Activated CD8-positive, alpha-beta memory T cell treated with anti-CD3 and anti-CD28 coated beads for 36 hours (primary cell): ENCODE measurements at places on chromosomes 6 and 20. TPM values are rescaled to one million over a fixed set of nuclear protein-coding genes. Genes with fewer than 3 reads are reported as not detected.

The LZTS3 gene
- total RNA-seq, result 0.96 TPM

The SERAC1 gene
- total RNA-seq, result 6.9 TPM

The FRK gene
- 0.04 TPM for total RNA-seq

The SPATA25 gene
- 1.7 TPM for total RNA-seq

The ADGRG6 gene
- 0.73 TPM for total RNA-seq

The TP53TG5 gene
- total RNA-seq, result 0.19 TPM

The CD93 gene
- total RNA-seq, result 0.46 TPM

The NCOA7 gene
- total RNA-seq, result 58.5 TPM

The TTBK1 gene
- total RNA-seq, result 0.67 TPM
